ENCODE measurements at places on chromosomes 12 and 14.

DNA sequence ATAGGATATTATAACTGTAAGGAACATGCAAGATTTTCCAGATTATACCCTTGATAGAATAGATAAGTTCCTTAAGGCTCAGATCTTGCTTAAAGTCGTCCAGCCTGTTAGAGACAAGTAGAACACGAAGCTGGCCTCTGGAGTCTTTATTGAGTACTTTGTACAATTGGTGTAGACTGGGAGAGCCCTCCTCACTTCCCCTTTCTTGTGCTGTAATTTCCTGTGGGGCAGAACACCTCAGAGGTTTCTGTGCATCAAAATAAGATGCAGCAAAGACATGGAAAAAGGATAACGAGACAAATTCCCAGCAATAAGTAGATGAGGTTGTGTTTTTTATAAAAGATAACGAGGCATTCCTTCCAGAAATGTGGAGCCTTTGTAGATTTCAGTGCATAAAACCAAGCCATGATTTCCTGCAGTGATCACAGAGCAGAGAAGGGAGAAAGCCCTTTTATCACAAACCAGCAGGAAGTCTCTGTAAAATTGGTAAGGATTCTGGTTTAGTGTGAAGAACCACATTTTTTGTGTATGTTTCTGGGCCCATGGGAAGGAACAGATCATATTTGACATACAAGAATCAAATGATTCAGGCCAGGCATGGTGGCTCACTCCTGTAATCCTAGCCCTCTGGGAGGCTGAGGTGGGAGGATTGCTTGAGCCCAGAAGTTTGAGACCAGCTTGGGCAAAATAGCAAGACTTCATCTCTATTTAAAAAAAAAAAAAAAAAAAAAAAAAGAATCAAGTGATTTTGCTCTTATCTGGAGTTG is 18.0 kb downstream of the GPRC5A start:
- no peak for DNase-seq

GRCh38 chr12:128456922-128457321 is 190.0 kb downstream of the TMEM132C start:
- no peak for DNase-seq

DNA sequence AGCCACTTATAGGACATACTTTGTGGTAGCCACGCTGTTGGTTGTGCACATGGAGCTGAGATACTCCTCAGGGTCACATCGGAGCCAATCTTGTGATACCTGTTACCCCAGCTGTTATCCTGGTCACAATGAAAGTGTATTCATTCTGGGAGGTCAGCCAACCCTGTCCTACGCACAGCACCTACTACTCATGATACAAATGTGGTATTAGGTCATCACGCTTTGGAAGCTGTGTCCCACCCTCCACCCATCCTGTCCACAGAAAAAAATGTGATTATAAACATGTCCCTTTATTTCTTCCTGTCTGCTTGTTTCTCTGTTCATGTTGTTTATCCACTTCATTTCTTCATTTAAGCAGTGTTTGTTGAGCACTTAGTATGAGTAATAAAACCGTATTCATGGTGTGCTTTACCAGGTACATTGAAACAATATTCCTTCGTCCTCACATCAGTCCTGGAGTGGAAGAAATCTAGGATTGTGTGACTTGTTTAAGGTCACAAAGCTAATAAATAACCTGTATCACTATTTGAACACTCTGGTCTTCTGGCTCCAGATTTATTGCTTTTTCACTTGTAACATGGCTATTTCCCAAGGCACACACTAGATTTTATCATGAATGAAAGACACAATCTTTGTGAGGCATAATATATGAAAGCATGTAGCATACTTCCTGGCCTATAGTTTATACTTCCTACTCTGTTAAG is 73.1 kb downstream of the DERA start:
- DNase-seq: no peak

DNA sequence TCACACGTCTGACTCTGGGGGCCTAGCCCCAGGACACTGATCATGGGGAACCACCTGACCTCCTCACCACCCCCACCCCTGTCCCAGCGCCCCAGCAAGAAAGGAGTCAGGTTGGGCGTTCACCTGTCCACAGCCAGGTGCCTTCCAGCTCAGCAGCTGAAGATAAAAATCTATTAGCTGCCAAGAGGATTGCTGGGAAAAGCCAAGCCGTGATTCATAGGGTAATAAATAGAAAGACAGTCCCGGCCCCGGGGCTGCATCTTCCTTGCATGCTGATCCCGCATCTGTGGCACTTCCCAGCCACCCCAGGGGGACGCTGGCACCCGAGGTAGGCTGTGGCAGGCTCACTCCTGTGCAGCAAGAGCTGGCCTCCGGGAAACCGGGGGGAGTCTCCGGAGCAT is 70.2 kb upstream of the NCOR2 start:
- no peak for DNase-seq
